Suppressor macrophage (primary cell): ENCODE measurements at places on chromosomes 5 and 9.
A peak's percentile ranks its signal among the peaks of the same experiment; 100 is the strongest.

DNA sequence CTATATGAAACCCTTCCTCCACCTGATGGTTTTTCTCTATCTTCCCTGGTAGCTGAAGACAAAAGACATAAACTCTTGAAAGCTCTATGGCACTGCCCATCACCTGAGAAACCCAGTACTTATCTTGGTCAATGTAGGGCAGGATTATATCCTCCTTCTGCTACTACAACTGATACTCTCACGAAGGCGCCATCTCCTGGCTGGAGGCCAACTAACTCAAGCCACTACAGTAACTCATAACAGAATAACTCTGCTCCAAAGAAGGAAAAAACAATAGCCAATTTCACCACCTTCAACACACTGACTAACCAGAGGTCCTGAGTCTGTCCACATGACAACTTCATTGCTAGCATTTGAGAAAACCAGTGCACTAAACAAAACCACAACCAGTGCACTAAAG is 409.2 kb downstream of the CETN3 start:
- peak; percentile 14 for DNase-seq

- DNase-seq, result peak; percentile 32
Measured at GRCh38 chr5:126808521-126808988, 31.6 kb downstream of the LMNB1 start.

GRCh38 chr9:5870691-5871090 is 20.0 kb upstream of the MLANA start:
- DNase-seq, result no peak

GRCh38 chr5:40689438-40689837 is 9.7 kb downstream of the PTGER4 start:
- peak; percentile 59 for DNase-seq

DNA sequence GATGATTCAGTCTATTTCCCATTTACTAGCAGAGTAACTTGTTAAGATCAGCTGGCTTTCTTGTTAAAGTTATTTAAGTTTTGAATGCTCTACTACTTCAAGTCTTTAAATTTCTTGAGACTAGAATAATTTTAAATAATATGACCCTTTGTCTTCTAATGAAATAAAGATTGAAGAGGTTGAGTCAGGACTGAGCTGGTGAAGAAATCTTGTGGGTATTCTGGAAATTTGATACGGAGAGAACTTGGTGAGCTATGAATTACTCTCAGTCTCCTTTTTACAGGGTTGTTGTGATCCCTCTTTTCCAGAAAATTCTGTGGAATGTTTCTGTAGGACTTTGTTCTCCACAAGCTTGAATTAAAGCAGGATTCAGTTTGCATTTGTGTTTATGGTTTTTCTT is 29.3 kb downstream of the RNF20 start:
- DNase-seq, result no peak

DNA sequence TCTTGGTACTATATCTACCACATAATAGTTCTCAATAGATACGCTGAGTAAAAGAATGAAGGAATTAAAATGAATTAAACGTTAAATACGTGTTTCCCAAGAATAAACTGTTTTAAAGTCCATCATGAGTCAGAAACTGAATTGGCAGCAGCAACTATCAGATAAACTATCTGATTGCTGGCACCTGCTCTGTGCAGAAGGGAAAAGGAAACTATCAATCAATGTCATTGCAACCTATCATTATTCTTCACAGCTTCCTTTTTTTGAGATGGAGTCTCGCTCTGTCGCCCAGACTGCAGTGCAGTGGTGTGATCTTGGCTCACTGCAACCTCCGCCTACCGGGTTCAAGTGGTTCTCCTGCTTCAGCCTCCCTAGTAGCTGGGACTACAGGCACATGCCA is 8.8 kb upstream of the WDR36 start:
- no peak for DNase-seq

DNA sequence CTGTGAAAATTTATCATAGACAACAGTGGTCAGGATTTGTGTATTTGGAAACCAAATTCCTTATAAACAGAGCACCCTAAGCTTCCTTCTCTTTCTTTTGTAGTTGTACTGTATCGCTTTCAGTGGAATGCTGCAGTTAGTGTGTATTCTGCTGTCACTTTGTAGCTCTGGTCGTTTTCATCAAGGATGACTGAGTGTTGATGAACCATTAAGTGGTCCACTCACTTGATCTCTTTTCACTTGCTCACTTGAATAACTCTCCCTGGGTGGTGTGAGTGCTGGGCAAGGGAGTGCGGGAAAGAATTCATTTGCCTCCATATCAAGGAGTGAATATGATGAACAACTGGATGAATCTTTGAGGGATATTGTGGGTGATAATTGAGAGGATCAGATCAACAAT is 1225.7 kb upstream of the WWC1 start:
- DNase-seq, result no peak

GRCh38 chr5:146796144-146796543 is 82.4 kb downstream of the PPP2R2B start:
- no peak for DNase-seq

DNA sequence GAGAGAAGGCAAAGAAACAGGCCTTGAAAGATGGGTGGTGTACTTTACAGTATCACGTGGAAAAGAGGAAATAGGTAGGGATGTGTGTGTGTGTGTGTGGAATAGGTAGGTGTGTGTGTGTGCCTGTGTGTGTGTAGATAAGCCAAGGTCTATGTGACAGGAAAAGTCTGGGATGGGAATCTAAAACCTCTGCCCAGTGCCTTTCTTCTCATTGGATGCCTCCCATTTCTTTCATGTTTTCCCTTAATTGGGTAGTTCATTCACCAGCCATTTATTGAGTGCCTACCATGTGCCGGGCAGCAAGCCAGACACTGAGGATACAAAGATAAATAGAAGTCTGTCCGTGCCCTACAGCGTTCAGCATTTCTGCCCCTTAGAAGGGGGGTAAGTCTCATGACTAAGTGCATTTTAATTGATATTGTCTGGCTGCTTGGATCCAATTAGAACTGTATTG is 1.0 kb downstream of the URM1 start:
- DNase-seq, result no peak

- peak; percentile 77 for DNase-seq
Measured at GRCh38 chr5:107294211-107294550, 376.6 kb downstream of the EFNA5 start.

GRCh38 chr9:89806371-89807100 is 201.7 kb downstream of the GADD45G start:
- no peak for DNase-seq

DNA sequence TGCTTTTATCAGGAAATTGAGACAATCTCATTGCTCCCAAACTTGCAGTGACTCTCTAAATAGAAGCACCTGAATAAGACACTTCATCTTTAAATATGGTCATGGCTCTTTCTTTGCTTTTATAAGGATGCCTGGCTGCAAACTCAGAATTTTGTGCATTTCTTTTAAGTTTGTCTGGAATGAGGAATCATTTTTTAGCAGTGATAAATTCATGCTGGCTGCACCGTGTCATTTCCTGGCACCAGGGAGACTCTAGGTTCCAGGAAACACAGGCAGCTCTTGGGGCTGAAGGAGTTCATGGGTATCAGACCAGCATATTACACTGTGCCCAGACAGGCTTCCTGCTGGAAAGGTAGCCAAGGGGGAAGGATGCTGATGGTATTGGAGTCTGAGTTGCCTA is 109.9 kb downstream of the NUDT12 start:
- no peak for DNase-seq

- DNase-seq, result no peak
Measured at GRCh38 chr5:82290908-82291307, 12.8 kb upstream of the RPS23 start.

DNA sequence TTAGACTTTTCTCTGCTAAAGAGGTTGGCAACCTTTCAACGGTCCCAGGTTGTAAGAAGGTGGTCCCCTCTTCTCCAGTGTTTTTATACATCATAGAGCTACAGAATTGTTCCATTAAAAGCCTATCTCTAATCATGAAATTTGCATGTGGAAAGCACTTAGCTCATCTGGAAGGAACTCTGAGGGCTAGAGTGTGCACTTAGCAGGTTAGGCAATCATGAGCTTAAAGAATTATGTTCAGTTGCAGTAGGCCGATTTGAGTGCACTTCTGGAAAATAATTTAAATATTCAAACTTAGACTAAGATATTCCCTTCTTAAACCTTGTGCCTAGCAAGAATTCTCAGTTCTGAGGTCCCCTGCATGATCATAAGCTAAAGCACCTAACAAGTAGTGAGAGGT is 468.7 kb downstream of the SPATA31D1 start:
- DNase-seq, result no peak

DNA sequence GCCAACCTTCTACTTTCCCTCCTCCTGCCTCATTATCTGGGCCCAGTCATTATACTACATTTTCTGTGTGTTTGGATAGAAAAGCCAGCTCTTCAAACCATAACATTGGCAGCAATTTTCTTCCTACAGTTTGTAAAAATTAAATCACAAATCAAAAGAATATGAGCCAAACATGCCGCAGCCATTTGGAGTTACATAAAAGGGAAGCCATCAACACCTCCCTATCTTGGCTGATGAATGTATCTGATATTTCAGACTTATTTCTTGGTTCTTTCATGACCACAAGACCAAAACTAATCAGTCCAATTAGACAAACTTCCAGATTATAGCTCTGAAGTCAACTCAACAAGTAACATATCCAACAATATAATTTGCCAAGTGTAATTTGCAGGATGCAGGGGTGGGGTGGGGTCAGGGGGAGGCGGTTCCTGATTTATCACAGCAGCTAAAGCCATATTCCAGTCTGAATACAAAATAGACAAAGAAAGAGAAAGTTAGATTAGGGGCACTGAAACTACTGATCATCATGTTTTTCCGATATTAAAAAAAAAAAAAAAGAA is 89.4 kb upstream of the CNTLN start:
- DNase-seq, result no peak

DNA sequence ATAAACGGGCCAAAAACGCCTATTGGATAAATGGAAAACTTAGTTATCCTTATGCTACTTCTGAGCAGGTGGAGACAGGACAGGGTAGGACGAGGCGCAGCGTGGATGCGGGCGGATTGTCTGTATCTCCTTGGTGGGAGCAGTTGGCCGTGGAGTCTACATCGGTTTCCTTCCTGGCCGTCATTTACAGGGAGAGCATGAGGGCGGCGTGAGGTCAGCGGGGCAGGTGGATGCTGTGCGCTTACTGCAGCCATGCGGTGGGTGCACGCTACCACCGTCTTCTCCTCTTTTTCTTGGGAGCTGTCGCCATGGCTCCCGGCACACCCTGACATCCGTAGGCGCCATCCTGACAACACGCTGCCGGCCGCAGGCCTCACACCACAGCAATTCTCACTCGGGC is 121.3 kb downstream of the ADAMTS2 start:
- DNase-seq, result no peak

GRCh38 chr9:137035937-137036336 is 4.0 kb upstream of the FUT7 start:
- DNase-seq, result no peak

- no peak for DNase-seq
Measured at GRCh38 chr5:153860195-153860886, 178.4 kb downstream of the FAM114A2 start.

DNA sequence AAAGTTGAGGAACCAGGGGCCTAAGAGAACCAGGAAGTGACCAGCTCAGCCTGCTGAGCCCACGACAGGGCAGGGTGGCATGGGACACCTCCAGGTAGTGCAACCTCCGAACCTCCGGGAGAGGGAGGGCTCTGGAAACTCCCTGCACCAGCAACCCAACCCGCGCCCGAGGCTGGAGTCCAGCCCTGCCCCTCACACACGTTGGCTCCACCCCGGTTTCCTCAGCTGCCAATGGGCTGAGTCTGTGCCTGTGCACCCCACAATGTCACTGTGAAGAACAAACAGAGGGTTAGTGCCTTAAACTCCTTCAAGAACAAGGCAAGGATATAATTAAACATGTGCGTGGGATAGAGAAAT is 17.0 kb upstream of the UNC5A start:
- DNase-seq, result no peak

DNA sequence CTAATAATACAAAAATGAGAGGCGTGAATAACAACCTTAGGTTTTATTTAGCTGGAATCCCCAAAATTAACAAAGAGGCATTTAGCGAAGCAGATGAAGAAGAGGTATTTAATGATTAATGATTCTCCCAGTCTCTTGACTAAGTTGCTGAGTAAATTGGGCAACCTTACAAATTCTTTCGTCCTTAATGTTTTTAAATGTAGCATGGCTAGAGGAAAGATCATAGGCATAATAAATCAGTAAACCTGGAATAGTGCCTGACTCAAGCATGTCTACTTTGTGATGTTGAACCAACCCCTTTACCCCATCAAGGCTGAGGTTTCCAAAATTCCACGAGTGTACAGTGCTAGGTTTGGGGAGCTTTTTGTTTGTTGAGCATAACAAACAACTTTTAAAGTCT is 7.9 kb downstream of the BHMT start:
- DNase-seq, result no peak
